NCI-H69 (cell line): ENCODE measurements at places on chromosomes 1 and 21.
A peak's percentile ranks its signal among the peaks of the same experiment; 100 is the strongest.

- no peak for DNase-seq
Observed at GRCh38 chr1:24301785-24302175, 17.4 kb upstream of the GRHL3 start.

DNA sequence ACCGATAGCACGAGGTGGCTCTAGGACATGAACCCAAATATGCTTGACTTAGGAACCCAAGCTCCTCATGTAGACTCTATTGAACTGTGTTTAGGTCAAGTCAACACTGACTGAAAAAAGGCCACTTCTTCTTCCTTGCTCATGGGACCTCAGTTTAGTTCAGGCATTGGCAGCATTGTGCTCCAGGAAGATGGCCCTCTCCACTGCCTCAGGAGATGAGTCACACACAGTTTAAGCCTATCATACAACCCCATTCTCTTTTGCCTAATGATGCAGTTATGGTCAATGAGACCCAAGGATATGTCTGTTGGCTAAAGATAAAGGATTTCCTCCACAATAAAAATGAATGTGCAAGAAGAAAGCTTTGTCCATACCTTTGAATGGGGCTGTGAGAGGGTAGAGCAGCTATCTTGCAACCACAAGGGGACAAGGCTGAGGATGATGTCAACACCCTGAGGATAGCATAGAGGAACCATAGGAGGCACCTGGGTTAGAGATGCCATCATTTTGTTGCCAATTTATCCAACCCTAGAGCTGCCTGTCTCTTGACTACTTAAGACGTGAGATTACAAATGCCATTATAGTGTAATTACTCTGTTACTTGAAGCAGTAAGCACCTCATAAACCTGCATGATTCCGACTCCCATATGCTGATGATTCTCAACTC, 3.0 kb upstream of the TRIM63 start:
- DNase-seq: no peak

DNA sequence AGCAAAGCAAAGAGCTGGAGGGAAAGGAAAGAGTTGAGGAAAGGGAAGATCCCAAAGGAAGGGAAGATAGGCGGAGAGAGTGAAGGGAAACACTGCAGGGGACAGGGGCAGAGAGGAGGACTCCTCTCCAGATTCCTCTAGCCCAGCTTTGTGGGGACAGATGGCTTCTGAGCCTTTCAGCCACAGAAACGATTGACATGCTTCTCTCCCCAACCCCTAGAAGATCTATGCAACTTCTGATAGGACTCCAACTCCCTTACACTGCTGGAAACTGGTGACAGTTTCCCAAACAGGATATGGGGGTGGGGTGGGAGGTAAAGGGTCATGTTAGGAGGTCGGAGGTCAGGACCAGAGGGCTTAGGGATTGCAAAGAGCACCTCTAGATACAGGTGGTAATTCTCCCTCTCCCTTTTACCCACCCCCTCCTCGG, 6.5 kb downstream of the MEX3A start:
- DNase-seq: no peak

DNA sequence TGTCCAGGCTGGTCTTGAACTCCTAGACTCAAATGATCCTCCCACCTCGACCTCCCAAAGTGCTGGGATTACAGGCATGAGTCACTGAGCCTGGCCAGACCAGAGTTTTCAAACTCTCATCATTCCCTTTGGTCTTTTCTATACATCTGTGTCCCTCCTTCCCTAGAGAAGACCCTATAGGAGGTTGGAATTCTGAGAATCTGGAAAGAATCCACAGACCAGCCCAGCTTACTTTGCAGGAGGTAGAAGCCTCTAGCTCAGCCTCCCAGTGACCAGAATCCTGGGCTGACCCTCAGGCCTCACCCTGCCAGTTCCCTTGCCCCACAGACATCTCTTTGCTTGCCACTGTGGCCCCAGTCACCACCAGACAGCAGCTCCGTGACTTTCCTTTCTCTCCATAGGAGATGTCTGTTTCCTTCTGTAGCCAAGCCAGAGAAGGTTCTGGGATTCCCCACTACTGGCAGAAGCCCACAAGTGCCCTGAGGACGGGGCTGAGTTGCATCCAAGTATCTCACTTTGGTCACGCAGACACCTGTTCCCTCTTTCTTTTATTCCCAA, 34.7 kb upstream of the KHDRBS1 start:
- DNase-seq: no peak

- no peak for DNase-seq
Observed at GRCh38 chr1:923991-924655, 400 bp downstream of the SAMD11 start.

DNA sequence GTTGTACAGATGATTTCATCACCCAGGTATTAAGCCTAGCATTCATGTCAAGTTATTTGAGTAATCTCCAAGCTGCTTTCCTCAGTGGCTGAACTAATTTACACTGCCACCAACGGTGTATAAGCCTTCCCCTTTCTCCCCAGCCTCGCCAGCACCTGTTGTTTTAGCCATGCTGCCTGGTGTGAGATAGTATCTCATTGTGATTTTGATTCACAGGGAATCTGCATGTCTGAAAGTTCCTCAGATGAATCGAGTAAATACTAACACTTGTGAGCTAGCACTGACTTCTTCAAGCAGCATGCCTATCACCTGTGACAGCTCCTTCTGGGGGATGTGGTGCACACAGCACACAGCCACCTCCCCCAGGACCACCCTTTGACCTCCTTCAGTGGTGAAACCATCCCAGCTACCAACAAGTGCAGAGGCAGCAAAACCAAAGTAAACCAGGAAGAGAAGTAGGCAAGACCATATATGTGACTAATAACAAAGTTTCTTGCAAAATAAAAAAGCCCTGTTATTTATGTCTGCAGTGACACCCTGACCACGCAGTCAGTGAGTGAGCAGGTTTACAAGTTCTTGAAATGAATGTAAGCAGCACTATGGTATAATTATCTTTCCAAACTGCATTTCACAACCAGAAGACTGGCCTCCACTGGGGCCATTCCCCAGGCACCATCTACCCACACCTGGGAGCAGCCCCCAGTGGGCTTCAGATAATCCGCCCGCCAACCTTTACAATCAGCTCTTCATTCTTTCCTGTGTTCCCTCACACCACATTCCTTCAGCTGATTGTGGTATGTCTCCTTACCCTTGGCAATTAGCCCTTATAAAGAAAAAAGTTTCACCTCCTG, 173.8 kb downstream of the ETS2 start:
- DNase-seq: peak; percentile 63

DNA sequence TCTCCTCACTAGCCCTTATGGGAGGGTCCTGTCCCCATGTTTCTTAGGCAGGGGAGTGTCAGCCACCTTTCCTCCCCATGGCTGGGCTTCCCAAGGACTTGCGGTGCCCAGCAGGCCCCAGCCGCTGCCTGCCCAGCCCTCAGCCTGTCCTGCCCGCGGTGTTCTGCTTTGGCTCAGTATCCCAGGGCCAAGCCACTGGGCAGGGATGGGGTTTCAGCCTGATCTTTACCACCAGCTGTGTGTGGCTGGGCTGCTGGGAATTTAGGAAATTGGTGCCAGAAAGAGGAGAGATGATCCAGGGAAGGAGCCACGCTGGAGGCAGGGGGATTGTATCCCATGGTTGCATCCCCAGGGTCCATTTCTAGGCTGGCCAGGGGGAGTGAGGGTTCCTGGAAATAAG, 6.9 kb upstream of the IGFN1 start:
- DNase-seq: no peak

DNA sequence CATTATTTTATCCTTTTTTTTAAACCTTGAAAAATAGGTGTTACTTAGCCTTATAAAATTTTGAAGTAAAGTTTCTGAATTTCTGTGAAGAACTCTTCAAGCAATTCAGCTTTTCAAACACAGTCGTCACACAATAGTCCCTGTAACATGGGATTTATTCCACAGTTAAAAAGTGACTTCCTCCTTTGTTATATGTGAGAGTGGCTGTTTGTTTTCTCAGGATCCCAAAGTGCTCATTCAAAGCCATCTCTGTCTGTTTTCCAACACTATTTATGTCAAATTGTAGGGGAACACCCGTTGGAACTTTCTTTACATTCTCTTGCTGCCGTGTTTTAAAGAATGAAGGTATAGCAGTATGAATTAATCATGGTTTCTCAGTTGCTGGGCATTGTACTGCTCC, 80.8 kb upstream of the GPR52 start:
- no peak for DNase-seq

DNA sequence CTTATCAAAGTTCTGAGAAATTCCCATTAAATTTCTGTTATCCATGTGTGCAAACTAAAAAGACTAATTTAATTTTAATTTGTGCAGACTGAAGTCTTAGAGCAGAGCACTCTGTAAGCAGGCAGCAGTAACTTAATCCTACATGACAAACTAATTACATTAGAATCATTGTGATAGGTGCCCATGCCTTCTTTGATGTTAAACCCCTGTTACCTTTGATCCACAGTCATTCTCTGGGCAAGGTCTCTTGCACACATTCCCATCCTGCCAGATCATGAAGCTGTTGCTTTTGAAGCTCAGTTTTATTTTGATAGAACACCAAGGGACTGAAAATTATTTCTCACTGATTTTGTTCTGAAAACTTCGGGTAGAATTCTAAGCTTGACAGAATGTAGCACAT, 77.2 kb downstream of the BCAR3 start:
- no peak for DNase-seq

DNA sequence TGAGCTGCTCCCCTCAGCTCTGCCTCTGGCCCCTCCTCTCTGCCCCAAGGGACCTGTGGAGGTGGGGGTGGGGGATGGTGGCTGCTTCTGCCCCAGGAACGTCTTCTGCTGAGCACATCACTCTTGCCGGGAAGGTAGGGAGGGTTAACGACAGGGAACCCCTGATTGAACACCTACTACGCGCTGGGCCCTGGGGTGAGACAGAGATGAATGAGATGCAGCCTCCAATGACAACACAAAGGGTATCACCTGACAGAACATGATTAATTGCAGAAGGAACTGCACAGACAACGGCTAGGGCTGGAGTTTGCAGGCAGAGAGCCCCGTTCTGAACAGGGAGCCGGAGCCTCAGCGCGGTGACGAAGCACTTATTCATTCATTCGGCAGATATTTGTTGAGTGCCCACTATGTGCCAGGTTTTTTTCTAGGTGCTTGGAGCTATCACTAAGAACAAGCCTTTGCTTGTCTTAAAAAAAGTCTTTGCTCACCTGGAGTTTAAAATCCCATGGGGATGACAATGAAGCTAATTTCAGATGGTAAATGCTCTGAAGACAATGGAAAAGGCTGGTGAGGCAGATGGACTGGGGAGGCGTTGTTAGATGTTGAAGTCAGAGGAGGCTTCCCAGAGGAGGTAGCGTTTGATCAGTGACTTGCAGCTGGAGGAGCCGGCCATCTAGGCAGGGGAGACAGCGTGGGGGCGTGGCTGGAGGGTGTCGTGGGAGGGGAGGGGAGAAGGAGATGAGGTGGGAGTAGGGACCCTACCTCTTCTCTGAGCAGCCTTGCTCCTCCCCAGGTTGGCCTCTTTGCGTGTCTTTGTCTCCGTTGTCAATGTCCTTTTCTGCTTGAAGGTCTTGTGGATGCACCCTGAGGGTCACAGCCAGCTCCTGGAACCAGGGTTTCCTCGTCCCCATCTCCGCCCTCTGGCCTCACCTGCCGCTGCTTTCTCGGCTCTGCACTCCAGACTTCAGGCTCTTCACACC, 103.1 kb upstream of the CSF3R start:
- peak; percentile 88 for DNase-seq

GRCh38 chr21:21200103-21200938, 202.1 kb downstream of the NCAM2 start:
- no peak for DNase-seq

DNA sequence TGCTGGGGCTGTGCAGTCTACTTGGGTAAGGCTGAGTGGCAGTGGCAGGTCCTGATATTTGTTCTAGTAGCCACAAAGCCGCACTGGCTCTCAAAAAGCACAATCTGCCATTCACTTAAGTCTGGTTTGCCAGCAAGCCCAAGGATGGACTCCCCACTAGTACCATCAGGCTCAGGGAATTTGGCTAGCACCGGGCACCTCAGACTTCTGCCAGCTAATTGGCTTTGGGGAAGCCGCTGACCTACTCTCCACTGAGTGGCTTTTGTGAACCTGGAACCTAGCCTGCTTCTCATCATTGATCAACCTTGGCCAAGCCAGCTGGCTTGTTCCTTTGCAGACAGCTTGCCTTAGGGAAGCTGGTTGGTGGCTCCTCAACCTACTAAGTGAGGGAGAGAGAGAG, 83.1 kb downstream of the ESRRG start:
- no peak for DNase-seq

DNA sequence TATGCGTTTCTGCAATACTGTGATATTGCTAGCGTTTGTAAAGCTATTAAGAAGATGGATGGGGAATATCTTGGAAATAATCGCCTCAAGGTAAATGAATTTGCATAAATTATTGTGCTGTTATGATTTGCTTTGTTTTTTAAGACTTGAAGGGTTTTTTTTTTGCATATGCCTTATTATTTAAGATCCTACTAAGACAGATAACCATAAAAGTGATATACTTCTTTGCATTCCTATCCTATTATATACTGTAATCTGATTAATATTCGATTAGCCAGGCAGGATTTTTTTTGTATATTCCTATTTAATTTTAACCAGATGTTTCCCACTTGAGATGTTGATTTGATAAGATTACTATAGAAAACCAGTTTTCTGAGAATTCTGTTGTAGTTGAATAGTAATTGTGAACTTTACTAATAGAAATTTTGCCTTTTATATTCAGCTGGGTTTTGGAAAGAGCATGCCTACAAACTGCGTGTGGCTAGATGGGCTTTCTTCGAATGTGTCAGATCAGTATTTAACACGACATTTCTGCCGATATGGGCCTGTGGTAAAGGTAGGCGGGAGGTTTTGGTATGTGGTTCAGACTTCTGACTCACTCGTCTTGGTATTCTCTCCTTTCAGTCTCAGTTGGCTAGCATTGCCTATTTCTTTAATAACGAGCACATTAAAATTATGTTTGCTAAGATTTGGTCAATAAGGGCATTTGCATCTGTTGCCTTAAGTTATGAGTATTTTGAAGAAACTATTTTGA, 56.8 kb downstream of the ZBTB17 start:
- no peak for DNase-seq

GRCh38 chr21:28770867-28771661, 221.6 kb downstream of the LTN1 start:
- no peak for DNase-seq

DNA sequence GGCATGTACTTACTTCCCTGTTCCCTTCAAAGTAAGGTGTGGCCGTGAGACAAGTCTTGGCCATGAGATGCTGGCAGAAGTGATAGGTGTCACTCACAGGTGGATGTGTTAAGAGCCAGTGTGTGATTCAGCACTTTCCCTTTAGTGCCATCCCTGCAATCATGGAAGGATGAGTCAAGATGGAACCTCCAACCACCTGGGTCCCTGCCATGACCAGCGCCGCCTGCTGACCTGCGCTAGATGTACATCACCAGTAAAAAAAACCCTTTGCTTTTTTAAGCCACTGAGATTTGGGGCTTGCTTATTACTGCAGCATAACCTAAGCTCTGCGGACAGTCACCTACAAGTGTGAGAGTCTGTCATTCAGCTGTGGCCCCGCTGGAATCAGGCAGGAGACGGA, 71.7 kb downstream of the TOMM20 start:
- peak; percentile 26 for DNase-seq

- DNase-seq: no peak
Observed at GRCh38 chr1:181643631-181644030, 160.3 kb downstream of the CACNA1E start.
